ENCODE measurements at places on chromosomes 4 and X.

DNA sequence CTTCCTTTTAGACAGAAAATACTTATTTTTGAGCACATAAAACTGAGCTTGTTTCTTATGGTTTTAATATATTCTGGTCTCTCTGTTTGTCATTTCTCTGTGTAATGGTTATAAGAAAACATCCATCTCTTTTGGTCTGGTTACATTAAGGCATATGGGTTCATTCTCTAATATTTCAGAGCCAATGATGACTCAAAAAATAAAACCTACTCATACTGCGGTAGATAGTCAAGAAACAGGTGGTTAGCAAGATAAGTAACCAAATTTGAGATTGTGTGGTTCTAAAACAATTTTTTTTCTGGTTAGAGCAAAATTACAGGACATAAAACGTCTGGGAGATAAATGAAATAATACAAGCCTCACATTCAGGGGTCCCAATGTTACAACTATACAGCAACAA lies 654.5 kb downstream of the STIM2 start:
- no peak for DNase-seq

- DNase-seq: no peak
Observed at GRCh38 chrX:54934890-54935289, 14.3 kb downstream of the TRO start.

DNA sequence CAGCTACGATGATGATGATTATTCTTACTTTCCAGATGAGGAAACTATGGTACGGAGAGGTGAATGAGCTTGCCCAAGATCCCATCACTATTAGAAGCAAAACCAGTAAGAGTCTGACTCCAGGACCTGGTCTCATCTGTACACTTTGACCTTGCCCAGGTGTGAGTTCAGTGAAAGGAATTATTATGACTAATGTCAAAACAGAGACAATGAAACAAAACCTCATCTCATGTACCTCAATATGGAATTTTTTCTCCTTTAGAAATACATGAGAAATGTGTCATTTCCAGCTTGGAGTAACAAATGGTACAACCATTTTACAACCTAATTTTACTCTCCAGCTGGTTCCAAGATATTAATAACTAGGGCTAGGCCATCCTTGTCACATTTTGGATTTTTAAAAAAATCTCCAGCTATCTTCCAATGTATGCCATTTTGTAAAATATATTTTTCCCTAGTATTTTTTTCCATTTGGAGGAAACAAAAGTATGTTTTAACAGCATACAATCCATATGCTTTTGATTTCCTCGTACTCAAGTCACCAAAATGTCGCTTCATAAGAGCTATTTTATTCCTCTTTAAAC lies 213.8 kb downstream of the PTTG2 start:
- DNase-seq: no peak

- no peak for DNase-seq
Observed at GRCh38 chr4:133801883-133802282, 399.7 kb downstream of the PABPC4L start.

DNA sequence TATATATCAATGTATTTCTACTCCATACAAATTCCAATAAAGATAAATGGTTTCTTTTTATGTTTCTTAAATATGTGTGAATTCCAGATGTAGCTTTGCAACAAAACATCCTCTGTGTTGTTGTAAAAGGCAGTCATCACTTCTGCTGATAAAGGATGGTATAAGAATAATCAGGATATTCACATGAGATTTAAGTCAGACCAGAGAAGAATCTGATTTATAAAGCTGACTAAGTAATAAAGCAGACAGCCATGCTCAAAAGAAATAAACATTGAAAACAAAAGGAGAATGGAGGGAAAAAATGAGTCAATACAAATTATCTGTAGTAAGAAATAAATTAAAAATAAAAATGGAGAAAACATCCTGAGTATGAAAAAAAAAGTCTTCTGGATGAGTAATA lies 27.0 kb upstream of the SLC7A11 start:
- DNase-seq: no peak
